Stimulated activated CD4-positive, alpha-beta T cell treated with anti-CD3 and anti-CD28 coated beads, Interleukin-2, amount 100 ng/mL, for 24 hours (primary cell): ENCODE measurements at places on chromosomes 2 and 18.

DNA sequence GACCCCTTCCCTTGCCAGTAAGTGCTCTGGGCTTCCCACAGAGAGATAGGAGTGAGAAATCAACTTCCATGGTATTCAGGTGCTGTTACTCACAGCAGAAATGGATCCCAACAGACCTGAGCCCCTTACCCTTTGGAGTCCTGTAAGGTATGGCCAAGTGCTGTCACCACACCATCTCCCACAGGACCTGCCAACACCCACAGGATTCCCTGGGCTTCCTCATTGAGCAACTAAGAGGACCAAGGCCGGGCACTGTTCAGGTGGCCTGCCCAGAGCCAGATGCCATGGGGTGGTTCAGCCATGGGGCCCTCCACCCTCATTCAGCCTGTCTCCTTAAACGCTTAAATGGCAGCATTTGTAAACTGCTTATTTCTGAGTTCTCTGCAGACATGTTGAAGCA lies 166.2 kb downstream of the TRIM43 start:
- no peak for DNase-seq

DNA sequence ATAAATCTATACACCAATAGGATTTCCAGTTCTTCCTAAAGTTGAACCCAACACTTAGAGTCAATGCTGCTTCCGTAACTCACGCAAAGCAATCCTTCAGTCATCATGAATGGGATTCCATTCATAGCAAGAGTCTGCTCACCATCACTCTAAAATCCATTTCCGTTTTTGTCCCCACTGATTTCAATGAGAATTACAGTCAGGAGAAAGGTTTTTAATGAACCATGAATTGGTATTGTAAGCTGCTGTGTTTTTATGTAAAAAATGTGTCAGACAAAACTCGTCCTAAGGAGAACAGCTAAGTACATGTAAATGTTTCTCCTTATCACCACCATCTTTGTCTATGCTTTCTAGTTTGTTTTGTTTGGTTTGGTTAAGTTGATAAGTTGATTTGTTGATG lies 391.5 kb downstream of the IRS1 start:
- DNase-seq = no peak

DNA sequence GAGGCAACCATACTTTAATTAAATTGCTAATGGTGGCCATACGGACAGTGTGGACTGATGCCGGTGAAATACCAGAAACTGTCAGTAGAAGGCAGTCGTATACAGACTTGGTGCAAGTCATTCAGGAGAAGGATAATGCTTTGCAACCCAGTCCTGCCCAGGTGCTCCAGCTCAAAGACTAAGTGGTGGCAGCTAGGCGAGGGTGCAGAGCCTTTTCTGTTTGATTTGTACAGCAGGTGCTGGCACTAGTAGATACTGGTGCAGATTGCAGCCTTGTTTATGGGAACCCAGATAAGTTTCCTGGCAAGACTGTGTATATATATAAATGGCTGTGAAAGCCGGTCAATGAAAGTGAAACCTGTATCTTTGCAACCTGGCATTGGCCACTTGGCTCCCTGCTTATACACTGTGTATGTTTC lies 208.3 kb upstream of the SYT4 start:
- no peak for DNase-seq

- no peak for DNase-seq
These were observed 166.4 kb upstream of the RPRM start for GRCh38 chr2:153644955-153645354.

GRCh38 chr2:19810637-19811036 lies 91.1 kb downstream of the TTC32 start:
- DNase-seq = no peak
